Midbrain (tissue), 1 donor: ENCODE measurements at places on chromosomes 11 and 22.

- DNase-seq: no peak
These were observed 104.7 kb upstream of the RRM1 start for GRCh38 chr11:3989921-3990290.

DNA sequence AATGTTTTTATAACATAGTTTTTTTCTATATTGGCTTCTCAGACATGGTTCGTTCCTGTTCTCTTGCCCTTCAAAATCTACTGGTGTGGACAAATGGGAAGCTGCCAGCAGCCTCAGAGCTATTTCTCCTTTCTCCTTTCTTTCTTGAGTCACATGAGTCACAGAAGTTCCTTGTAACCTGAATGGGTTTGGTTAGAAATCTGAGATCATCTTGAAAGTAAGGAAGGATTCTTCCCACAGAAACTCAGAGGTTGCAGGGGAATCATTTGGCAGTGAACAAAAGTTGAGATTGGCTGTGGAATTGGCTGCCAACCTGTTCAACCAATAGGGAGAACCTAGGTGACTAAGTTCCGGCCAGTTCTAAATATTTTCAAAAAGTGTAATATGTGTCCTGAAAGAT lies 12.5 kb downstream of the PLET1 start:
- no peak for DNase-seq

DNA sequence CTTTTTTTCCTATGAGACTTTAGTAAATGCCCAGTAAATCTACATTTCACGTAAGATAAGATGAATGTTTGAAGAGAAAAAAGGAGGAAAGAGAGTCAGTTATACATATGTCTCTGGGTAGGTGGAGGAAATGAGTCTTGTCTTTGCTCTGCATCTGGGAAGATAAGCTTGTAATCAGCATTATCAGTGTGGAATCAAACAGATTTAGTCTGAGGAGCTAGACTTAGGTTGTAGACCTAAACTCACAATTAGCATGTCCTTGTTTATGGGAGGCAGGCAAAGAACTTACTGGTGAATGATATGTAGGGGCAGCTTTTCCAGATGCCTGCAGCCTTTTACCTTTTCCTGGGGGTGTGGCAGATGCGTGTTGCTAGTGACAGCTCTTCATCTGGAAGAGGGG lies 962.3 kb downstream of the TBC1D22A start:
- no peak for DNase-seq

DNA sequence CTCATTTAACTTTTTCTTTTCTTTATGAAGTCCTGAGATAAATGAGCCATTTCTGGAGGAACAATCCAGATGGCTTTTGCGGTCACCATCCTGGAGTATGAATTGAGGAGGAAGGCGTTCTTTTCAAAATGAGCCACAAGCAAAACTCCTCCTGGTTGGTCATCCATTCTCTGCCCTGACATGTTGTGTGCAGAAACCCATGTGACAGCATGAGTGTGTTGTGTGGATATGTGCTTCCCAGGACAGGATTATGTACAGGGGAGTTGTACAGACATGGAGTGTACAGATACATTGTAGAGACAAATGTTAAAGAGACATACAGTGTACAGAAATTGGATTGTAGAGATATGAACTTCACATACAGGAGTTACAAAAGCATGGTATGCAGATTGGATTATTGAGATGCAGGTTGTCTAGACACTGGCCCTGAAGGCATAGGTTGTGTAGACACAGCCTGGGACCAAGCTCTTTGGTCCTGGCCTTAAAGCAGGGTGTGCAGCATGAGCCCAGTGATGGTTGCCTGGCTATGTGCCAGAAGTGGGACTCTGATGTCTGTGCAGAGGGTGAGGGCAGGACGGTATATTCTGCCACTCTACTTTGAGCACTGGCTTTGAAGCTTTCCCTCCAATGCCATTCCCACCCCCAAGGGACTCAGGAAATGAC lies 178.5 kb upstream of the ZBED5 start:
- no peak for DNase-seq

DNA sequence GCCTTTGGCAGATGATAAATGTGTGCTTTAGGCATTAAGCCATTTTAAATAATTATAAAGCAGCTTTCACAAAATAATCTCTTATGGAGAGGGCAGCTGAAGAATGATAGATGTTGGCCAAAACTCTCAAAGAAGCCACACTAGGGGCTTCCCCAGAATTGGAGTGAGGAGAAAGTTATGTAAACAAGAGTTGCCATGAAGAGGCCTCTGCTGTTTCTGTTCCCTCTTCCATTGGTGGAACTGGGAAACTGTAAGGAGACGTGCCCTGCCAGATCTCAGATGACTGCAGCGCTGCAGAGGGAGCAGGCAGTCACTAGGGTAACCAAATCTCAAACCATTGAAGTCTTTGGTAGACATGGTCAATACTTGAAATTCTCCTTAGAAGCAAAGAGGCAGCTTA lies 19.4 kb upstream of the APLP2 start:
- no peak for DNase-seq

GRCh38 chr11:74203966-74204365 lies 32.9 kb downstream of the PPME1 start:
- no peak for DNase-seq

GRCh38 chr11:60954421-60954820 lies 2.4 kb upstream of the SLC15A3 start:
- no peak for DNase-seq

DNA sequence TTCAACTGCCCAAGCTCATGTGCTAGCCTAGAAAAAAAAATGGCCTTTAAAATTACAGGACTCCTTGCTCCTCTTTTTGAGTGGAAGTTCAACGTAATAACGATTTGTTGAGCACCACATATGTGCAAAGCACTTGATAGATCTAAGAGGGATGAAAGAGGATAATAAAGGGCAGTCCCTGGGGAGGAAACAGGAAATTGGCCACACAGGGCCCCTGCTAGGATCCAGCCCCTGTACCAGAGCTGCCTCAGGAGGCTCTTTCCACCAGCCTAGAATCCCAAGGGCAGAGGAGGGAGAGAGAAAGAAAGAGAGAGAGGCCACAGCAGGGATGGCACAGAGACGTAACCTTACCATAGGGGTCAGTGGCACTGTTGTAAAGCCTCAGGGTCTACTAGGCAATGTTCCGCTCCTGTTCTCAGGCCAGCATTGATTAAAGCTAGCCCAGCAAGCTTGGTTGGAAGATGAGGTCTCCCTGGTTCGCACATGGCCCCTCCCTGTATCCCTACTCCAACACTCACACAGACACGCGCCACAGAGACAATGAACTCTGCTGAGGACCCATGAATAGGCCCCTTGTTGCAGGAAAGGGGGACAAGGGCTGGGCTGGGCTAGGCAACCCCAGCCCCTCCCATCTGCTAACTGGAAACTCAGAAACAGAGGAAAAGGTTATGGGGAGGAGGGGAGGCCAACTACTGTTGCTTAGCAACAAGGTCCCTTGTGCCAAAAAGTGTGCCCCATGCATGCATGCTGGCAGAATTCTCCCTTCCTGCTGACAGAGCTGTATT lies at the start of gene TMPRSS5:
TSS of gene TMPRSS5 (minus strand) at position 438 of the 785 bp plus-strand sequence. CDS start at position 354, 84 bp downstream.
- peak; percentile 92 for DNase-seq

DNA sequence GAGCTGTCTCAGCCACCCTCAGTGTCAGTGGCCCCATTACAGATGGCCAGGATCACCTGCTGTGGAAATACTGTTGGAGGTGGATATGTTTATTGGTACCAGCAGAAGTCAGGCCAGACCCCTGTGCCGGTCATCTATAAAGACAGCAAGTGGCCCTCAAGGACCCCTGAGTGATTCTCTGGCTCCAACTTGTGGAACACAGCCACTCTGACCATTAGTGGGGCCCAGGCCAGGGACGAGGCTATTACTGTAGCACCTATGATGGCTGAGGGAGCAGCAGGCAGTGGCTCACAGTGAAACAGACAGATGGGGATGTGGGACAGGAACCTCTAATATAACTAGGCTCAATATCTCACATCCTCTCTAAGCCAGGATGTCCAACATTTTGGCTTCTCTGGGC lies 25.5 kb upstream of the GGTLC2 start:
- no peak for DNase-seq

GRCh38 chr11:16899708-16900303 lies 114.4 kb downstream of the PLEKHA7 start:
- DNase-seq: no peak

GRCh38 chr11:76902121-76903014 lies 41.6 kb downstream of the ACER3 start:
- no peak for DNase-seq

DNA sequence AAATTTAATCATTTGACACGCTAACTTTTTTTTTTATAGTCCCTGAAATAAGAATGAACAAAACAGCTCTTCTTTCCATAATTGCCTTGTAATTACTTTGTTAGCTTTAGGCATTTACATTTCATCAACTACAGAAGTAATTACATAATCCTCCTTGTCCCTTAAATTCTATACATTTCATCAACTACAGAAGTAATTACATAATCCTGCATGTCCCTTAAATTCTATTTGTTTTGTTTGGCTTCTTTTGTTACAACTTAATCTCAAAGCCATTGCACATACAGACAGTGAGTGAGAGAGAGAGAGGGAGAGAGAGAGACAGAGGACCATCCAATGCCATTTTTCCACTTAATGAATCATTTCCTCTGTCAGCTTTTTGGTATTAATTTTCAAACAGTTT lies 873.2 kb downstream of the METTL15 start:
- DNase-seq: no peak

DNA sequence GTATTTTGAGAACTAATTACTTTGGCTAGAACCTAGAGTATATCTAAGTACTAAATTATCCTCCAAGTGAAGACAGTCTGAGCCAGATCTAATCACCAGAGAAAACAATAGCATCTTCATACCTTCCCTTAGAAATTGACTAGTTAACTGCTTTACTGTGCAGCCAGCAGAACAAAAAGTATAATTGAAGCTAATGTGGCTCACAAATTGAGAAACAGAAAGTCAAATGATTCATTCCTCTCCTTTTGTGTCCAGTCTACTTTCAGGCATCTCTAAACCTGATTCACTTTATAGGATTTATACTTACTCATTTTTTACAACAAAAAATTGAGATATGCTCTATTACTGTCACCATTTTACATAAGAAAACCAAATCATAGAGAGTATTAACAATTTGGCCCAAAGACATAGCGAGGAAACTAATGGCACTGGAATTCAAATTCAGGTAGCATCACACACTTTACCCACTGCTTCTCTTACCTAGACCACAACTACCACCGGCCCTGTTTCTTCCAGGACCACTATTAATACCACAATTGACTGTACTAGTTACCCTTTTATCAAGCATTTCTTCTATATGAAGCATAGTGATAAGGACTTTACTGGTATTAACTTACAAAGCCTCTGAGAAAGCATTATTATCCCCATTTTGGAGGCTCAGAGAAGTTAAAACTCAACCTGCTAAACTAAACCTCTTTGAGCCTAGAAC lies 1402.6 kb upstream of the TENM4 start:
- no peak for DNase-seq

DNA sequence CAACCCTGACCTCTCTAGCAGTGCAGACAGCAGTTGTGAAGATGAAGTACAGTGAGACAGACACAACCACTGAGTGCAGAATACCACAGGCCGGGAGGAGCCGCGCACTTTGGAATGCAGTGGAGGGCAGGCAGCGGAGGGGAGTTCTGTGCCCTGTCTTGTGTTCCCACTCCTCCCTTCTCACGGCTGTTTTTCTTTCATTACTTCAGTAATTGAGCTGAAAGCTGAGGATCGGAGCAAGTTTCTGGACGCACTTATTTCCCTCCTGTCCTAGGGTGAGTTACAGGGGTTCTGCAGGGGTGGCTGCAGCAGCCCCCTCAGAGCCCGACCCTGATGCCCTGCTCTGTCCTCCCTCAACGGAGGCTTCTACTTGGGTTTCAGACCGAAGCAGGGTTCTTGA lies 5.6 kb downstream of the CLDN5 start:
- no peak for DNase-seq

GRCh38 chr11:108887436-108888238 lies 222.8 kb downstream of the DDX10 start:
- DNase-seq: no peak

- no peak for DNase-seq
These were observed 36.8 kb upstream of the MYEOV start for GRCh38 chr11:69257134-69257533.

GRCh38 chr11:66749091-66749490 lies 20.1 kb upstream of the SPTBN2 start:
- DNase-seq: no peak

DNA sequence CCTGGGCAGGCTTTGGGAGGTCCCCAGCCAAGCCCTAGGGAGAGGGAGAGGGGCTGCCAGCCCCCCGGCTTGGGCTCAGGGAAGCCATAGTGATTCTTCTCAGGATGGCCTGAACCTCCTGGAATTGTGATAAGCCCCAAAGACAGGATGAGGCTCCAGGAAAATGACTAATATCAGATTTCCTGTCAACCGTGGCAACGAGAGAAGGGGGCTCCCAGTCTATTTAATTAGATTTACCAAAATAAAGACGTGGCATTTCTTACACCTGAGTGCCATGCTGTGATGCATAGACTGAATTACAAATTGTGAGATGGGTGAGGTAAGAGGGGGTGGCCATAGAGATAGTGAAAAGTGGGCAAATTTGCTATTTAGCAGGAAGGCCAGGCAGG lies 20.4 kb downstream of the SERPINH1 start:
- DNase-seq: no peak

DNA sequence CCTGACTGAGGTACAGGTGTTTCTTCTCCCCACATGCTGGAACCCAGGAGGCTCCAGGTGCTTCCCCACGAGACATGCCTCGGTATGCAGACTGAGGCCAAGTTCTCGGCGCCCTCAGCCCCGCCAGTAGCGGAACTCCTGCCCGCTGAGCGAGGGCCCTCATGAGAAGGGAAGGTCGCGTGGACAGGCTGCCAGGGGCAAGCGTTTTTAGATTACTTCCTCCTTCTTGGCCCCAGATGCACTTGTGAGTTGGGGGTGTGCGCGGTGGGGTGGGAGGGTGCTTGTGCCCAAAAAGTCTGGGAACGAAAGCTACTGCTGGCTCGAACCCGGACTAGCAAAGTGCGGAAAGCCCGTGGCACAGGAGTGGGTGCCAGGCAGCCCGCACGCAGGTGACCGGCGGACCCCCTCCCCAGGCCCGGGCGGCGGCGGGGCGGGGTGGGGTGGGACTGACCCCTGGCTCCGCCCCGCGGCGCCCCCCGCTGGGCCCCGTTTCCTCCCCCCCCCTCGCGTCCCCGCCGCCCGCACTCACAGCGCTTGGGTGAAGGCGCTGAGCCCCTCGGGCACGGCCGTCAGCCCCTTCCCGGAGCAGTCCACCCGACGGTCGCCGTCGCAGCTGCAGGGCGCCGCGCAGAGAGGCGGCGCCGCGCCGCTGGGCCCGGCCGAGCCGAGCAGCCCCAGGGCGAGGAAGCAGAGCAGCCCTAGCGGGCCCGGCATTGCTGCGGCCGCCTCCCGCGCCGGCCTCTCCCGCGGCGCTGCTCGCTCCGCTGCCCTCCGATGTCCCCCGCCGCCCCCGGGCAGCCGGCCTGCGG lies 797 bp downstream of the LGR4 start:
- DNase-seq: peak; percentile 53

DNA sequence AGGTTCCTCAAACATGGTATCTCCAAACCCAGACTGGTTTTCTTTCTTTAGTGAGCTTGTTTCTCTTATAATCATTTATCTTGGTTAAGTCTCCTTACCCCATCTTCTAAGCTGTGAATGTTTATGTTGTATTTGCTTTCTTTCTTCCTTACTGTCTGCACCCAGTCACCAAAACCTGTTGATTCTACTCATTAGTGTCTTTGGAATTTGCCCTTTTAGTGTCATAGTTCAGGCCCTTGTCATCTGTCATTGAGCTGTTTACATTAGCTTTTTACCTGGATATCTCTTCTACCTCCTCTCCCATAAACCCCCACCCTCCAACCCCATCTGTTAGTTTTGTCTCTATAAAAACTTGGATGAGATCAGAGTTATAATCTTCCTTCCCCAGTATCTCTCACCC lies 59.9 kb downstream of the AMOTL1 start:
- no peak for DNase-seq

GRCh38 chr11:31711137-31711536 lies 100.0 kb downstream of the PAX6 start:
- no peak for DNase-seq
